Inflammatory macrophage treated with lipopolysaccharide for 1 hour (primary cell): ENCODE measurements at places on chromosomes 2 and 18.

DNA sequence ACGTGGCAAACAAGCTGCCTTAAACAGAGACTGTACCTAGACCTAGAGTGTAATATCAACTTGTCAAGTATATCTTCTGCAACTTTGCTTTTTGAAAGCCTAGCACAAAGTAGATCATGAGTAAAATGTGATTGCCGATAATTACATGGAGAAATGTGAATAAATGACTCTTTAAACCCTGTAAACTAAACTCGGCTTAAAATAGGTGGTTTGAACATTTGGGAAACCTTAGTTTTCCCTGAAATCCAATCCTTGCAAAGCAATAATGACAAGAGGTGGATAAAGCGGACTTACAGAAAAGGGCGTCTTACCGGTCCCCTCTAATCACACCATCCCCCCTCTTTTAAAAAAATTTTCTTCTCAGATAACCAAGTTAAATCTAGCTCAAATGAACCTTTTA is 549 bp upstream of the PSMD14 start:
- DNase-seq: no peak

DNA sequence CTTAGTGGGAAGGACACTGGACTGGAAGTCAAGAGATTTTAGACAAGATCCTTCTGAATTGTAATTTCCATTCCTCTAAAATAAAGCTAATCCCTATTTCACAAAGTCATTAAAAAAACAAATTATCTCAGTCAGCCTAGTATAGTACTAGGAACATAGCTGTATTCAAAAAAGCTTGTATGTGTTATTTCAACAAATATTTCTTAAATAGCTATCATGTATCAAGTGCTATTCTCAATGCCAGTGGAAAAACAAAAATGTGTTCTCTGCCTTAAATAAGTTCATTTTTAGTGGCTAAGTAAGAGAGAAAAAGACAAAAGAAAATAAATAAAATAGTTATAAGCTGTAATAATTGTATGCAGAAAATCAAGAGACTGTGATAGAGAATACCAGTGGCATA is 541.8 kb upstream of the CDH2 start:
- no peak for DNase-seq

- DNase-seq: peak; percentile 7
Observed at GRCh38 chr2:202165945-202166344, 72.5 kb downstream of the SUMO1 start.

GRCh38 chr18:54086863-54087262 is 137.6 kb downstream of the MBD2 start:
- no peak for DNase-seq

DNA sequence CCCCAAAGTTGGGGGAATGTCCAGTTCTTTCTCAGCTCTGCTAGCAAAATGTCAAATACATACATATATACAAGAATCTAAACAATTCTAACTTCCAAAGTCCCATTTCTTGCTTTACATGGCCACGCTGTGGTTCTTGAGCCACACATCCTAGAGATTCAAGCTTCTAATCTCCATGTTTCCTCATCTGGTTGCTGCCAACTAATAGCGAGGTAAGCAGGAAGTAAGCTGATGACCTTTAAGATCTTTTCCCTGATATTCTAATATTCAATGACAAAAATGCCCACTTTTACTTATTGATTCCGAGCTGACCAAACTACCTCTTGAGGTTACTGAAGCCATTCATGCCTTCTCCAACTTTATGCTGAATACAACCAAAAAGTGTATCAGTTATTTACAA is 3.3 kb downstream of the VPS54 start:
- peak; percentile 16 for DNase-seq

DNA sequence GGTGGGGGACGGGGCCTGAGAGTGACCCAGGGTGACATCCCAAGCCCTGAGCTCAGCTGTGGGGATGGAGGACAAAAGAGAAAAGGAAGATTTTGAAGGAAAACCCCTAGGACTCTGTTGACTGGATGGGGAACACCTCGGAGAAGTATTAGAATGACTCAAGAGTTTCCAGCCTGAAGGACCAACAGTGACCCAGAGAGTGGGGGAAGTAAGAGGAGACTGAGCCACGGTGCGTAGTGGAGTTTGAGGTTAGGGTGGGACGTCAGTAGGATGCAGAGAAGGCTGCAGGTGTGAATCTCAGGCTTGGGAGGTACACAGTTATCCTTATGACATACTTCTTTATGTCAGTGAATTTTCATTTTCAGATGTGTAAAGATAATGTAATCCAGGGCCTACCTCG is 119.5 kb downstream of the NCK2 start:
- no peak for DNase-seq

GRCh38 chr2:47606172-47606571 is 176.8 kb upstream of the MSH6 start:
- no peak for DNase-seq

GRCh38 chr2:95353055-95353575 is 49.4 kb upstream of the FAHD2A start:
- no peak for DNase-seq

- no peak for DNase-seq
Observed at GRCh38 chr2:181574321-181574720, 82.6 kb downstream of the CERKL start.

GRCh38 chr2:109128616-109129355 is at the start of gene SH3RF3:
Gene SH3RF3 (plus strand): TSS chr2:109129205.
- DNase-seq: peak; percentile 46

GRCh38 chr2:45946023-45946422 is 294.5 kb downstream of the PRKCE start:
- DNase-seq: no peak

DNA sequence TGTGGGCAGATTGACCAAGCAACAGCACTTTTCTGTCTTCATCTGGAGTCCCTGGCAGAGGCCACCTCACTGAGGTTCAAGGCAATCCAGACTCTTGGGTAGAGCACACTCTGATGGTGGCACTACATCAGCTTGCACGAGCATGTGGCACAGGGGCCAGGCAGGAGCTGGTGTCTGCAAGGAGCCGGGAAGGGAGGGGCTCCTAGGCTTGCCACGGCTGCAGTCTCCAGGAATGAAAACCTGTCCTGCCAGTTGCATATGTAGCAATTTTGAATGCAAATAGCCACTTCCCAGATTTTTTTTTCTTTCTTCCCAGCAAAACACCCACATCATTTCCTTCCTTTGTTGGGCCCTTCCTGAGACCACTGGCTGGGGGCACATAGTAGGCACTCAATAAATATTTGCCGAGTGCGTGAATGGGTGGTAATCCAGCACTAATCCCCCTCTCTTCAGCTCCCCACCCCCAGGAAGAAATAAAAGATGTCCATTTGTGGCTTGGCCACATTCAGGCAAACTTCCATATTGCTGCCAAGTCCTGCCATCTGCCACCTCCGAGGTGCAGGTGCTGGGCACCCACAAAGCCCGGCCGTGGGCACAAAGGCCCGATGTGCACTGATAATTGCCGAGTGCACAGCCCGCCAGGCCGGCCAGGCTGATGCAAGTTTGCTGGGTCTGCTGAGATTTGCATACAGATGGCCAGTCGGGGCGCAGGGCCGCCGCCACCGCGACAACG is 72.4 kb downstream of the MYCN start:
- DNase-seq: no peak

GRCh38 chr2:72973566-72974435 is 56.5 kb downstream of the EMX1 start:
- peak; percentile 70 for DNase-seq

- DNase-seq: no peak
Observed at GRCh38 chr2:141595316-141595920, 535.4 kb downstream of the LRP1B start.

DNA sequence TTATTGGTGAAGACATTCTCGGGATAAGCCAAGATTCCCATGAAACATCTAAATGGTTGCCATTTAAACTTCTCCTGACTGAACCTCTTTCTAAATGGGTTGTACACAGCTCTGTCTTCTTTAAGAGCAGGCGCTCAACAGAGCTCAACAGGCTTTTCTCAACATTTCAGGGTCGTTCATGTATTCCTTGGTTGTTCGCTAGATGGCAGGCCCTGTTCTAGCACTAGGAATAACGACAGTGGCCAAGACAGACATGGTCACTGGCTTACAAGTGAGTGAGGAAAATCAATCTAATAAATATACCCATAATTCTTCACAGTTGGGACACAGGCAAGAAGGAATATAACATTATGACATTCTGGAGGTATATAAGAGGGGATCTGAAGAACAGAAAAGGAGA is 154.5 kb downstream of the SMAD2 start:
- DNase-seq: no peak

DNA sequence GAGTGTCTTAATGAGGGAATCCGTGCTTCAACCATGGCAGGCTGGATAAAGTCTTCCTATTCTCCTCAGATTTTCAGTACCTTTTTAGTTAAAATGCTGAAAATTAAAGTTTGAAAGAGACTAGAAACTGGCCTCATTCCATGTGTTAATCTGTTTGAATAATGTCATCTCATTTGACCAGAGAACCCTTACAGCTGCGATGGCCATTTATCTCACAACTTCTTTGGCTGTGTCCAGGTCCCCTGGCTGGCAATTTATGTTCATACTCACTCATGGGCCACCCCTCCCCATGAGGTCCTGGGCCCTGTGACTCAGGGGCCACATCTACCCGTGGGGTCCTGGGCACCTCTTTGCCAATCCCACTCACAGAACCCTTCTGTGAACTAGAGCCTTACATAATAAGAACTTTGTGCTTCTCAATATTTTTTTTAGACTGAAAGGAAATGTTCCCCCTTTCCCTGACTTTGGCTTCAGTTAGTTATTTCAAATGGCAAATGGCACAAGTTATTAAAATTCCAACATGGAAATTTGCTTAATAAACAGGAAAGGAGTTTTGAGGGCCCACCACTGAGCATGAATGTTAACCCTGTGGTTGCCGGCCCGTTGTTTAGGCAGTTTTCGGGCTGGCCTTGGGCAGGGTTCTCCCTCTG is 134.6 kb downstream of the UXS1 start:
- DNase-seq: no peak

DNA sequence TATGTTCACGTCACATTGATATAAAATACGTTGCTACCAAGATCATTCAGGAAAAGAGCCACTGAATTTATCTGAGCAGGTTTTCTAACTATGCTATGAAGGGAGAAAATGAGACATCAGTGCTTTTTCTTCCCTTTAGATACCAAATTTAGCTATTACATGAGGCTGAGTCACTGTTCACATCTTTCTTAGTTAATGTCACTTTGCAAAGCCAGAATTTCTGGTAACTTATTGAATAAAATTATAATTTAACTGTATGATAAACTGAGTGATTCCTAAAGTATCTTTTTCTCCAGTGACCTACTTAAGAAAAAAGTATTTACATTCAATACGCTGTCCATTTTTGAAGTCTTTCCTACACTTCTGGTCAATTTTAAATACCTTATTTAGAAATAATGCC is 22.7 kb downstream of the C1D start:
- DNase-seq: no peak

DNA sequence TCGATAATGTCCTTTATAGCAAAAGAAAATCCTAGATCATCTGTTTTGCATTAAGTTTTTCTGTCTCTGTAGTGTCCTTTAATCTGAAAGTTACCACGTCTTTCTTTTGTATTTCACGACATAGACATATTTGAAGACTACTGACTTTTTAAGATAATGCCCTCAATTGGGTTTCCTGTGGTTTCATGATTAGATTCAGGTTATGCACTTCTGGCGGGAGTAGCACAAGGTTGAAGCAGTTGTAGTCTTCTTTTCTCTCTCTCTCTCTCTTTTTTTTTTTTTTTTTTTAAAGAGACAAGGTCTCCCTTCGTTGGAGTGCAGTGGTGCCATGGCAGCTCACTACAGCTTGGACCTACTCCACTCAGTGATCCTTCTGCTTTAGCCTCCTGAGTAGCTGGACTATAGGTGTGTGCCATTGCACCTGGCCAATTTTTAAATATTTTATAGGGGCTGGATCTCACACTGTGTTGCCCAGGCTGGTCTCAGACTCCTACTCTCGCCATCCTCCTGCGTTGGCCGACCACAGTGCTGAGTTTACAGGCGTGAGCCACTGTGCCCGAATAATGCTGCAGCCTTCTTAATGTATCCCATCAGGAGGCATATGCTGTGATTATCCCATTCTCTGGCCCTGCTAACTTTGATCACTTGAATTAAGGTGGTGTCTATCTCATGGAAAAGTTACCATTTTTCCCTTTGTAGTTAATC is 3.9 kb downstream of the INPP4A start:
- no peak for DNase-seq

DNA sequence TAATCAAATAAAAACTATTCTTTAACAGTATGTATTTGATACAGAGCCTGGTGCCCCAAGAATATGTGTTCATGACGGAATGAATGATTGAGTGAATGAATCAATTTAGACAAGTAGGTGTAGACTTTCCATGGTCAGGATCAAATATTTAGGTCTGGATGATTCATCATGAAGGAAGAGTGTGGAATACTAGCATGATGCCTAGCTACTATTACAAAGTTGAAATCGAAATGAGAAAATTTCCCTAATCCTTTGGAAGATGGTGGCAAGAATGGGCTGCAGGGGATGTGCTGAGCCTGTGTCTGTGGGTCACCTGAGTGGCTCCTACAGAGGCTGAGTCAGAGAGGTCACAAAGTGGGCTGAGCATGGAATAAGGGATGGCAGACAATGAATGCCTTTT is 3.1 kb upstream of the MALT1 start:
- DNase-seq: no peak

- no peak for DNase-seq
Observed at GRCh38 chr18:31227497-31228229, 65.0 kb upstream of the DSC1 start.

DNA sequence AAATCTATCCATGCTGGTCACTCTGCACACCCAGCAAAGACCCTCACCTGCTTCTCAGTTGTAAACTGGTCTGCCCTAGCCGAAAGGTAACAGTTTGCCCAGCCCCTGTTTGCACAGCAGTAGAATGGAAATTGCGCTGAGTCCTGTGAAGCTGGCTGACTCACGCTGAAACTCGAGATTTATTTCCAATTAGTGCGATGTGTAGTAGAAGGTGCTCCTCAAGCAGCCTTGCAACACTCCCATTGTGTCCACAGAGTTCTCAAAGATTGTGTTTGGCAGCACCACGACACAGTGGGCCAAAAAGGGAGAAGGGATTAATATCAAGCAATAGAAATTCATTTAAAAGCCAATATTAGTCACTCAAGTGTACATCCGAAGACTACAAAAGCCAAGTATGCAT is 21.7 kb upstream of the APCDD1 start:
- no peak for DNase-seq

DNA sequence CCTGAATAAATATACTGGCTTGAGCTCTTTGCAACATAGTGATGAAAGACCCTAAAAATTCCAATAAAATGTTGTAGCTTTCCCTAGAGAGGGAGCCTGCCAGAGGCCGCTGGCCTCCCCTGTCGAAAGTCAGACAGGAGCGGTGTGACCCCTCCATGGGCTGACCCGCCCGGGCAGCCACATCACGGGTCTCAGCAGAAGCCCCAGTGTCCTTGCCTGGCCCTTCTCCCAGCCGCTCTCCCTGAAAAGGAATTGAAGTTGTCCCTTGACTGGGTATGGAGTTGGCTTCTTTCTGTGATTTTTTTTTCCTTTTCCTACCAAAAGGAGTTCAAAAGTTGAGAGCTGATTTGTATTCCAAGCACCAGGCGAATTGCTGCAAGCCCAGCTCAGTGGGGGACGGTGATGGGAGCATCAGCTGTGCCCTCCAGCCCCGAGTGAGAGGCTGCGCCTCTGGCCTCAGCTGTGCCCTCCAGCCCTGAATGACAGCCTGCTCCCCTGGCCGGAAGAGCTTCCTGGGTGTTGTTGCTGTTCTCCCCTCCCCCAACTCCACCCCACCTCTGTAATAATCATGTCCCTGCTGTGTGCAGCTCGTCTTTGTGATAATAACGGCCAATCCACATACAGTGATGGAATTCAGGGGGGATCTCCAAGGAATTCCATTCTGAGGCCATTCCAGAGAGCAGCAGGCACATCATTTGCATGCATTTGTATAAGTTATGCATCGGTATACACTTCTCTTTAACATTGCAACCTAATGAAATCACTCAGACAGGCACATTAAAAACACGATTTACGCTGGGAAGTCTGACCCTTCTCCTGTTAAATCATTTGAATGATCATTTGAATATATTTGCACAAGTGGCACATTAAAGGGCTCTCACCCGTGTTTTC is 501.0 kb downstream of the EIPR1 start:
- DNase-seq: no peak
